Smooth muscle cell of the pulmonary artery (primary cell): ENCODE measurements at places on chromosomes 4 and X. TPM values are rescaled to one million over a fixed set of nuclear protein-coding genes. Genes with fewer than 3 reads are reported as not detected.

The PDGFC gene
- 76.7 and 102 TPM in 2 replicates for total RNA-seq

The ARR3 gene
- not detected in 2 replicates for total RNA-seq

The DKK2 gene
- 0.23 TPM in 1 of 2 replicates, not detected in the other for total RNA-seq

The PDCL2 gene
- total RNA-seq: not detected in 2 replicates

The TECRL gene
- total RNA-seq: not detected in 2 replicates

The FAM149A gene
- 3.1 and 3.6 TPM in 2 replicates for total RNA-seq

The TMEM156 gene
- total RNA-seq: 0.20 TPM in 1 of 2 replicates, not detected in the other

The BEX2 gene
- 1.0 and 1.9 TPM in 2 replicates for total RNA-seq

The SCOC gene
- 50.5 and 59.2 TPM in 2 replicates for total RNA-seq

The NDST3 gene
- total RNA-seq: not detected in 2 replicates

The GAGE2A gene
- not detected in 2 replicates for total RNA-seq

The ADH1A gene
- total RNA-seq: not detected in 2 replicates

The CXCL9 gene
- total RNA-seq: not detected in 2 replicates

The ZNF630 gene
- total RNA-seq: 1.2 and 2.9 TPM in 2 replicates

The SCRG1 gene
- total RNA-seq: 0.50 and 3.6 TPM in 2 replicates

The GJB1 gene
- not detected in 2 replicates for total RNA-seq

The SAT1 gene
- 98.4 and 193 TPM in 2 replicates for total RNA-seq

The CYBB gene
- total RNA-seq: not detected in 2 replicates

The TNMD gene
- not detected in 2 replicates for total RNA-seq

The OCIAD2 gene
- 13.4 and 44.8 TPM in 2 replicates for total RNA-seq

The SORBS2 gene
- 18.1 and 30.9 TPM in 2 replicates for total RNA-seq

The SASH3 gene
- not detected in 2 replicates for total RNA-seq

The CSN2 gene
- total RNA-seq: not detected in 2 replicates

The CXorf65 gene
- not detected in 2 replicates for total RNA-seq

The USP17L5 gene
- total RNA-seq: not detected in 2 replicates

The SGCB gene
- 71.0 and 85.7 TPM in 2 replicates for total RNA-seq
